ENCODE measurements at places on chromosomes 16 and 17.

DNA sequence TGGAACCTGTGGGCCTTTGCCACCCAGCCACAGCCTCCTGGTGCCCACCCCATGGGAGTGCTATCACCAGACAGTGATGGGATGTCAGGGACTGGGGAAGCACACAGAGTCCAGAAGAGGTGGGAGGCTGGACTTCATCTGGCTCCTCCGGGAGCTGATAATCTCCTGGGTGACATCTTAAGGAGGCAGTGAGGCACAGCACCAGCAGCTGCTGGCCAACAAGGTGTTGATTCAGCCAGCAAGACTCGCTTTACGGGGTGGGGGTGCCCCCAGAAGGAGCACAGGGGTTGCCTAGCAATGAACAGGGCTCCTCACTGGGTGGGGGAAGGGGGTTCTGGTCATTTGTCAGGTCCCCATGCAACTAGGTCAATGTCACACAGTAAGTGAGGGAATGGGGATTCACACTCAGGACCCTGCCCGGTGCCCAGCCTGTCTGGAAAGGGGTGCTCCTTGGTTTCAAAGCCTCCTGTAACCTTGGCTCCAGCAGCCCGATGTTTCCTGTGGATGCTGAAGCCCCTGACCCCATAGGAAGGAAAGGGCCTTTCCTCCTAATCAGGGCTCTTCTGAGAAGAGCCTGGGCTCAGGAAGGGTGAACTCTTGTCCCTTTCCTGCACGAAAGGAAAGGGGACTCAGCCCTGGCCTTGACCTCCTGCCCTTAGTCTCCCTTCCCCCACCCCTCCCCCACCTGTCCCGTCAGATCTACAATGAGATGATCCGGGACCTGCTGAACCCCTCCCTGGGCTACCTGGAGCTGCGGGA lies 17.7 kb downstream of the KIF19 start:
- no peak for DNase-seq

- no peak for DNase-seq
Measured at GRCh38 chr17:58232707-58233156, 5.7 kb upstream of the LPO start.

GRCh38 chr17:671076-671762 lies 43.4 kb downstream of the VPS53 start:
- DNase-seq, result no peak

- no peak for DNase-seq
Measured at GRCh38 chr17:67281053-67281452, 36.1 kb upstream of the HELZ start.

GRCh38 chr16:63625126-63625525 lies 1496.7 kb downstream of the CDH11 start:
- DNase-seq, result no peak

DNA sequence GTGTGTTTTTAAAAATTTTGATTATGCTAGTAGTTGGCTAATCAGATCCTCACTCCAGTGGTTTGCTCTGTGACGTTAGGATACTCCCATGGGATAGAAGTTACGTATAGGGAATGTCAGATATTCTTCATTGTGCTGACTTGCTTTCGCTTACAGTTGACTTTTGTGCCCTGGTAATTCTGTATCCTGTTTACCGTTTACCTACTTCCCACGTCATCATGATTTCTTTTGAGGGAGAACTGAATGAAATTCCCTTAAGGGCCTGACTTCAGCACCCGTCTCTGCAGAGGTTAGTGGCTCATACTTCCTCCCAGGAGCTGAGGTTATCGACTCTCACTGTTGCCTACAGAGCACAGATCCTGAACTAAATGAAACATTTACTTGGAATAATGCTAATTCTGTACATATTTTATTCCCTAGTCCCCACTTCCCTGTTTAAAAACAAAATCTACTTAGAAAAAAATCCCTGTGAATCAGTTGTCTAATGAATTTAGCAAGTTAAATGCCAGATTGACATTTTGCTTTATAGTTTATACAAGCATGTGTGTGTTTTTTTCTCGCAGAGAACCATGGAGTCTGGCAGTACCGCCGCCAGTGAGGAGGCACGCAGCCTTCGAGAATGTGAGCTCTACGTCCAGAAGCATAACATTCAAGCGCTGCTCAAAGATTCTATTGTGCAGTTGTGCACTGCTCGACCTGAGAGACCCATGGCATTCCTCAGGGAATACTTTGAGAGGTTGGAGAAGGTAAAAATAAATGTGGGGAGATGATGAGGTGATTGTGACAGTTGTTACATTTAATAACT lies 2.8 kb downstream of the PRKAR1A start:
- DNase-seq, result no peak

DNA sequence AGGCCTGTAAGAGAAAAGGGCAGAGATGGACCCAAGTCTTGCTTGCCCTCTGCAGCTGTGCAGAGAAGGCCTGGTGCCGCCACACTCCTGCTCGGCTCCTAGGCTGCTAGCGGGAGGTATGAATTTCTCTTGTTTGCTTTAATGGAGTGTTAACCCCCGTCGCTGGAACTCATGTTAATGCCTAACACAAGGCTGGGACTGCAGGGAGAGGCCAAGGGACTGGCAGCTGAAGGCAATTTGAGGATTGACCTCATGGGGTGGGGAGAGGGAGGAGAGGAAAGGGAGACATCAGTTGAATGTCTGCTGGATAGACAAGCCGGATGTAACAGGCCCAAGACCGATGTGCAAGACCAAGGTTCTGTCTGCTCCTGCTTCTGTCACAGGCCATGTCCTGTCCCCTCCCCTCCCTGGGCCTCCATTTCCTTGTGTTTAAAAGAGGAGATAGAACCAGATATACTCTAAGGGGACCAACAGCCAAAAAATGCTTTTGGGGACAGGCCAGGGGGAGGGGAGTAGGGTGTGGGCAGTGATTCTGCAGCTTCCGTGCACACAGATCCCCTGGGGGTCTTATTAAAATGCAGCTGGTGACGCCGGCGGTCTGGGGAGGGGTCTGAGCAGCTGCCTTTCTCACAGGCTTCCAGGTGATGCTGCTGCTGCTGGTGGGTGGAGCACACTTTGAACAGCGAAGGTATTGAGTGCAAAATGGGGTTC lies 46.7 kb upstream of the TBX2 start:
- DNase-seq, result no peak

DNA sequence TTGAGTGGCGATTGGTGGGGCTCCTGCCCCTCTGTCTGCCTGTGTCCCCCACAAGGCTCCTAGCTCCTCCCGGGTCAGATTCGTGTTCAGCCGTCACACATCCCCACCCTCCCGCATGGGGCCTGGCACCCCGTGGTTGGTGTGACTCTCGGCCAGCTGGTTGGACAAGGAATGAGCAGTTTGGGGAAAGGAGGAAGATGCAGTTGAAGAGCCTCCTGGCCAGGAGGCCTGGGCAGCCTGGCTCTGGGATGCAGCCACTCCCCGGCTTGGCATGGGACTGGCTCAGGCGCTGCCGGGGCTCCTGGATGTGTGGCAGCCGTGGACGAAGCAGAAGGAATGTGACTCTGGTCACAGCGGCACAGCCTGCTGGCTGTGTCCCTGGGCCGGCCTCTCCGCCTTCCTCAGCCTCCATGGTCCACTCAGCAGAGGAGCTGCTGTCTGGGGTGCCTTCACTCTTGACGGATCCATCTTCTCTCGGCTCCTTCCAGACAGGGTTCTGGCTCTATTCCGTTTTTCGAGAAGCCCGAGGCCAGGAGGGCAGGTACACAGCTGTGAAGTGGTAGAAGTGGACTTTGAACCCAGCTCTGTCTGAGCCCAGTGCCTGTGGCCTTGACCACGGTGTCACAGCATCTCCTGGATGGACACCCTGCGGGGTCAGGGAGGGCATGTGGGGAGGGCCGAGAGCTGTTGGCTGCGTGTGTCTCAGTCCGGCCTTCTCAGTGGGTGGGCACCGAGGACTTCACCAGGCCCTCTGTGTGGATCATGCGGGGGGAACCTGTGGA lies 2.1 kb downstream of the TRAF7 start:
- DNase-seq, result no peak

DNA sequence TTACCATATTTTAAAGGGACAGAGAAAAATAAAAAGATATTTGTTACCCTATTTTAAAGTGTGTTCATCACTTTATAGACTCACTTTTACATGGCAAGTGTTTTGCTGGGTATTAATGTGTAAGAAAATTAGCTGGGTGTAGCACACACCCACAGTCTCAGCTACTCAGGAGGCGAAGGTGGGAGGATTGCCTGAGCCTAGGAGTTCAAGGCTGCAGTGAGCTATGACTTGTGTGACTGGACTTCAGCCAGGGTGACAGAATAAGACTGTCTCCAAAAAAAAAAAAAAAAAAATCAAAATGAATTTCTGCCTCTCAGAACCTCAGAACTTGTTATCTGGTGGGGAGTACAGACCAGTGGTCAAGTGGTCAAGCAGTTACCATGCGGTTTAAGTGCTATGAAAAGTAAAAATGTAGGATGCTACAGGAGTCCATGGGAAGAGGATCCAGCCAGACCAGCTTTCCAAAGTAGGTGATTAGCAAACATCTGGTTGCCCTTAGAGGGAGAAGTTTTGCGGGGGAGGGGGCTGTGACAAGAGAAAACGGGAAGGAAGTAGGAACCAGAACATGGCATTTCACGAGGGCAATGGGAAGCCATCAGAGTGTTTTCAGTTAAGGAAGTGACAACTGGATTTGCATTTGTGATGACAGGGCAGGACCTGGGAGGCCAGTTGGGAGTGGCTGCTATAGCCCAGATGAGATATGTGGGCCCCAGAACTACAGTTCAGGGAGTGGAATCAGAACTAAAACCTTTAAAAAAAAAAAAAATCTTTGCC lies 13.9 kb downstream of the CNEP1R1 start:
- no peak for DNase-seq

DNA sequence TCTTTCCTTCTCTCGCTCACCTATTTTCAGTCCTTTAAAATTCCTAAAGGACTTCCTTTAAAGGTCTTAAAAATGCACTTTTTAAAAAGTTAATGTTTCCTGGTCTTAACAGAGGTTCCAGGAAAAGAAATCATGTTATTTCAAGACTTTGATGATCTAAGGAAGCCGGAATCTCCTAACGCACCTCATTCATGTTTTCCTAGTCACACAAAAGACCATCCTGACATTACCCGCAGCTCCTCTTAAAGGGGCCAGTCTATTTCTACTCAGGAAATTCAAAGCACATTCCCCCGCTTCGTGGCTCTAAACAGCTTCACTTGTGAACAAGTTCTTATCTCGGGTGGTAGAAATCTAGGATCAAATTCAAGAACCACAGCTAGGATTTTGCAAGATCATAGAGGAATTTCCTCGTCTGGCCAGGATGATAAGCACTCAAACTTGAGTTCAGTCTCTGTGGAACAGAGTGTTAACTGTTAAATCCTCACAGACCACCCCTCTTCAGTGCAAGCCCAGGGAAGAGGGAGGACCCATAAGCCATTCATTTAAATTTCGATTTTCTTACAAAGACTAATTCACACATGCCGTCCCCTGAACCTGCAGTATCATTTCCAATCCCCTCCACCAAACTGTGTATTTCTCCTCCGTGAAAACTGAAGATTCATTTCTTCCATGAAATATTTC lies 137.1 kb upstream of the AXIN2 start:
- no peak for DNase-seq

GRCh38 chr17:46733837-46734475 lies 84.5 kb downstream of the WNT3 start:
- DNase-seq, result no peak

DNA sequence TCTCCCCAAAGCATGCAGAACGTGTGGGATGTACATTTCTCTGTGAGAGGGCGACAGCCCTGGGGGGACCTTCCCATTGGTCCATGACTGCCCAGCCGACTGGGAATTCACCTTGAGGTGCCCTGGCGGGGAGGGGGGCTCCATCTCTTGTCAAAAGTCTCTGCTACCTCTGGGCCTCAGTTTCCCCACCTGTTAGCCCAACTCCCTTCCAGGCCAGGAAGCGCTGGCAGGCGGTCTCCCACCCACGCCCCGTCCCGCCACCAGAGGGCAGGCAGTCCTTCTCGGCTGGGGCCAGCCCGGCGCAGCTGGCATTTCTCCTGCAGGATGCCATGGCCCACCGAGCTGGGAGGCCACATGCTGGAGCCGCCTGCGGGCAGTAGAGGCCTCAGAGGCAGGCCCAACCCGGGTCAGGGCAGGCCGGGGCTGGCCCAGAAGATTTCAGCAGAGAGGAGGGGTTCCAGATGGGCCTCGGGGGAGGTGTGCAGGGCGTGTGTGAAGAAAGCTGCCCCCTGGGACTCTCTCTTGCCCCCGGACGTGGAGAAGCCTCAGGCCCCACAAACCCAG lies 16.6 kb downstream of the CD7 start:
- no peak for DNase-seq

DNA sequence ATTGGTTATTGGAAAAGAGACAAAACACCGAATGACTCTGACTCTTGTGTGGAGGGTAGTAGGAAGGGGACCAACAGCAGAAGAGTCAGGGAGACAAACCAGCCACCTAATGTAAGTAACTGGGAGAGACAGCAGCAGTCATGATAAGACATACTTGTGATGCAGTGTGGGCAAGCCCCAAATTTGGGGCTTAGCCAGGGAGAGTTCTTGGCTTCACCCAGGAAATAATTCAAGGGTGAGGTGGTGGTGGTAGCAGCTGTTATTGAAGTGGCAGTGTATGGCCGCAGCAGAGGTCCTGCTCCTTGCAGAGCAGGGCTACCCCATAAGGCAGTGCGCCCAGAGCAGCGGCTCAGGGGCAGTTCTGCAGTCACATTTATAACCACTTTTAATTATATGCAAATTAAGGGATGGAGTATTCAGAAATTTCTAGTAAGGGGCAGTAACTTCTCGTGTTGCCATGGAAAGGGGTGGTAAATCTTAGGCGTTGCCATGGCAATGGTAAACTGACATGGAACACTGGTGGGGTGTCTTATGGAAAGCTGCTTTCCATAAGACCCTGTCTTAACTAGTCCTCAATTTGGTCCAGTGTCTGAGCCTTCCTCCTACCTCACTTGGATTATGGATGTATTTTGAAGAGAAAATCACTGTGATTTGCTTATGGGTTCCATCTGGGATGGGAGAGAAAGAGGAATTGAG lies 317.1 kb downstream of the PHKB start:
- DNase-seq, result no peak

GRCh38 chr17:71522383-71522782 lies 598.4 kb upstream of the SOX9 start:
- DNase-seq, result no peak

GRCh38 chr17:78637643-78638420 lies 60.6 kb upstream of the DNAH17 start:
- no peak for DNase-seq

DNA sequence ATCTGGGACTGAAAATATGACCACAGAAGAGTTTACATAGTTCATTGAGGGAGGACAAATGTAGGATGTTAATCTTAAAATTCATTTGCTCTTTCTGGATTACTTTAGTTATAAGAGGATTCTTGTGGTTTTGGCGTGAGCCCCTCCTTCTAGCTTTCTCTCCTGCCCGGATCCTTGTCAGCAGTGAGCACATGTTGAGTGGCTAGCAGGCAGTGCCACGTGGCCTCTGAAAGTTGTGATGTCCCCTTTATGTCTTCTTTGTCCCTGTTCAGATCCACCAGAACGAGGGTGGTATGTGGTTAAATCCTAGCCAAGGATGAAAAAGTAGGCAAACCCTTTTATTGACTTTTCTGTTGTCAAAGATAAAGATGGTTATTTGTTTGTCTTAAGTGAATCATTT lies 83.8 kb downstream of the GNAO1 start:
- no peak for DNase-seq
